ENCODE measurements at places on chromosomes 1 and 21.

DNA sequence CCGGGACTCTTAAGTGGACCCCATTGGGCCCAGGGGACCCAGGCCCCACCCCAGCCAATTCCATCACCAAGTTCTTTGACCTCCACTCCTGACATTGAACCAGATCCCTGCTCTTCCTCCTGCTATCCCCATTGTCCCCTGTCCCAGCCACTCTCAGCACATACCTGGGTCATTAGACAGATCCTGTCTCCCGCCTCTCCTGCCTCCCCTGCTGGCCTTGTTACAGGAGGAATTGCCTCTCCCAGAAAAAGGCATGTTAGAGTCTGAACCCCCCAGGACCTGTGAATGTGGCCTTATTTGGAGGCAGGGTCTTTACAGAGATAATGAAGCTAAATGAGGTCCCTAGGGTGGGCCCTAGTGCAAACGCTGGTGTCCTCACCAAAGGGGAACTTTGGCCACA, 301.9 kb downstream of the NPHP4 start:
- DNase-seq: no peak

DNA sequence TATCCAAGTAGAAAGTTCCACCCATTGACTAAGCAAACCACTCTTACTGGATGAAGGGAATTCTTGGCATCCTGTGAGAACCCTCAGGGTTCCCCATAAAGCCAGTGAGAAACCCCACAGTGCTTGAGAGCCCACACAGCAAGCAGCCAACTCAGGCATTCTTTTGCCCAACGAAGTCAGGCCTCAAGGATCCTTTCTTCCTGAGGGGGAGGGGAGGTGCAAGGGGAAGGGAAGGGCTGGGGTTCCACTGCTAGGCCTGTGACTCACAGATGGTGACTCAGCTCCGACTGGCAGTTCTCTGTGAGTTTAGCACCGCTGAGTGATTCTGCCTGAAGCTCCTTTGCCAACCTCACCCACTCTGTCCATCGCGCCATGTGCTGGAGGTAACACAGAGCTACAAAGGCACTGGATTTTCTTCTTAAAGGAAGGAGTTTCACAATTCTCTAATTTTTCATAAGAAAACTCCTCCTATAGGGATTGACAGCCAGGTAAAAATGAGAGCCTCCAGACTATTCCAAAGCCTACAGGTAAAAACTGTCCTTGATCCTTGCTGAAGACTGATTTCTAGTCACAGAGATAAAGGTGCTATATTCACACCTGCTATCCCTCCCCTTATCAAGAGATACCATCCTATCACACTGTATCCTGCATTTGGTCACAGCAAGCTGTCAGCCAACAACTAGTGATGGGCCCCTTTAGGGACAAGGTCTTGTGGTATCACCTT, 4.8 kb downstream of the ENO1 start:
- peak; percentile 100 for DNase-seq

- no peak for DNase-seq
Measured at GRCh38 chr1:22925111-22925510, 47.6 kb downstream of the LACTBL1 start.

GRCh38 chr1:190658907-190659306, 181.2 kb upstream of the BRINP3 start:
- peak; percentile 3 for DNase-seq

GRCh38 chr1:164515711-164516331, 43.2 kb upstream of the PBX1 start:
- no peak for DNase-seq

DNA sequence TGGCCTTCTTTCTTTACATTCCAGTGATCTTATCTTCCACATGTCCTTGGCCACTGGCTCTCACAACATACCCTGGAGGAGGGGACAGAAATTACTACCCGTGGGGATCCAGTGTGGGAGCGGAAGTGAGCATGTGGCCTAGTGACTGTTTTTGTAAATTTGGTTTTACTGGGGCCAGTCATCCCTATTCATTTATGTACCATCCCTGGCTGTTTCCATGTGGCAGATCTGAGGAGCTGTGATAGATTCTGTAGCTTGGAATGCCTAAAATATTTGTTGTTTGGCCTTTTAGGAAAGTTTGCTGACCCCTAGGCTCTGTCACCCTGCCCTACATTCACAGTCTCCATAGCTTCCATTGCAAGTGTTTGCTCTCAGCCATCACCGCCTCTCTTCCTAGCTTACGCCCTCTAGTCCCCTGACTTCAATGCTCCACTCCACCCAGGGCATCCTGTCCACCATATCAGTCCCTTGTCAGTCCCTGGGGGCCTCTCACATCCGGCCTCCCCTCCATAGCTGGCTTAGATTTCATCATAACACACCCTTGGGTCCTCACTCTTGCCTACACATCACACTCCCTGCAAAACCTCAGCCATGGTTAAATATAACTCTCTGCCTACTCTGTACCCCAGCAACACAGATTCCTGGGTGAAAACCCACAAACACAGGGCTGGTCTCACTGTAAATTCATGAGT, 25.8 kb downstream of the DHCR24 start:
- peak; percentile 81 for DNase-seq

- DNase-seq: peak; percentile 80
Measured at GRCh38 chr1:20476265-20477038, 9.6 kb downstream of the CAMK2N1 start.
